Activated CD4-positive, alpha-beta T cell treated with anti-CD3 and anti-CD28 coated beads, Interleukin-2, amount 50 U/mL, for 24 hours (primary cell): ENCODE measurements at places on chromosomes 12 and 14.

- DNase-seq = no peak
Measured at GRCh38 chr12:21691515-21691914, 33.9 kb upstream of the LDHB start.

DNA sequence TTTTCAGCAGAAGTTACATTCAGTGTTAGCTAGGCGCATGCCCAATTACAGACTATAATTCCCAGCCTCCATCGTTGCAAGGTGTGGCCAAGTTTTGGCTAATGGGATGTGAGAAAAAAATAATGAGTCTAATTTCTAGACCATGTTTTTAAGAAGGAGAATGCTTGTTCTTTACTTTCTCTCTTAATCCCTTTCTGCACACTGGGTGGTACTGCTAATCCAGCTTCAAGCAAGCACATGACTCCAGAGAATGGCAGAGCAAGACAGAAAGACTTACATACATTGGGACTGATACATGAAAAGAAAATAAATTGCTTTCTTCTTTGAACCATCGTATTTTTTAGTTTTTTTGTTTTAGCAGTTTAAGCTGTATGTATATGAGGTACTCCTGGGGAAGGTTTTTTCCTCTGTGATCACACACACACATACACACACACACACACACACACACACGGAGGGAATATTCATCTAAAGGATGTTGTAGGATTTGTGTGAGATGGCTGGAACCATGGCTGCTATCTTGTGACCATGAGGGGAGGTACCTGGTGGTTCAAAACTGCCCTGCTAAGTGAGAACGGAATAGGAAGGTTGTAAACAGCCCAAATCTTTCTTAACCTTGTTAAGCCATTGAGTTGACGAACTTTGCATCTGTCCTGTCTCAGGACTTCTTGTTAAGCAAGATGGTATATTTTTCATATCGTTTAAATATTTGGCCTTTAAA, 34.3 kb upstream of the LTA4H start:
- DNase-seq = no peak

DNA sequence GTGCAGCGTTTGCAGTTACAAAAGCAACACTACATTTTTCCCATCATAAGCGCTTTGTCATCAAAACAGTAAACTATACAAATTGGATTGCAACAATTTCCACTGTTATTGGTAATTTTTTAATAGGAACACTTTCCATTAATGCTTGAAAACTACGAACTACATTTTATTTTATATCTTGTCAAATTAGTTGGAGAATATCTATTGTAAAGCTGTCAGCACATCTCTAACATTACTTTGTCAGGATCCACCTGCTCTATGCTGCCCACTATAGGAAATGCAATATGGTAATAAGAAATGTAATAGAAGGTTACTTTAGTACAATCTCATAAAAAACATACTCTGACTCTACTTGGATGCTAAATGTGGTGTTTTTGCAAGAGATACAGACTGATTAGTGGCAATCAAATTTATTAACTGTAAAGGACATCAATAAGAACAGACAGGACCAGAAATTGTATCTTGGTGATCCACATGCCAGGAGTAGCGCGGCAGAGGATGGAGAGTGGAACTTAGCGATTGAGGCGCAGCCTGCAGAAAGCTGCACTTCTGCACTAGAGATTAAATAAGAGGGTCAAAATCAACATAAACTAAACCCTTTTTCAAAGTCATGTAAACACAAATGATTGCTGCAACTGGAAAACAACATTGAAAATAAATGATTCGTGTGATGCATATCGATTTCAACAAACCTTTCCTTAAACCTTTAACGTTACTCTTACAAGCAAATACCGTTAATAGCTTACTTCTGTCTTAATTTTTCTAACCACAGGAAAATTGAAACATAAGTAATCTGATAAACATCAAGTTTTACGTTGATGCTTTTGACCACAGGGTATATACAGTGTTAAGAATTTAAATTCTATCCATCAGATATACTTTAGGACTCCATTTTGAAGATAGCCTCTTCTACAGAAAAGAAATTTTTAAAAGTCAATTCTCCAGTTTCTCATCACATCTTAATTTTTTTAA, 3.6 kb upstream of the ARID2 start:
- no peak for DNase-seq

GRCh38 chr14:74155287-74155686, 70.5 kb downstream of the LIN52 start:
- DNase-seq = no peak

- no peak for DNase-seq
Measured at GRCh38 chr14:35368139-35368460, 36.4 kb downstream of the NFKBIA start.

DNA sequence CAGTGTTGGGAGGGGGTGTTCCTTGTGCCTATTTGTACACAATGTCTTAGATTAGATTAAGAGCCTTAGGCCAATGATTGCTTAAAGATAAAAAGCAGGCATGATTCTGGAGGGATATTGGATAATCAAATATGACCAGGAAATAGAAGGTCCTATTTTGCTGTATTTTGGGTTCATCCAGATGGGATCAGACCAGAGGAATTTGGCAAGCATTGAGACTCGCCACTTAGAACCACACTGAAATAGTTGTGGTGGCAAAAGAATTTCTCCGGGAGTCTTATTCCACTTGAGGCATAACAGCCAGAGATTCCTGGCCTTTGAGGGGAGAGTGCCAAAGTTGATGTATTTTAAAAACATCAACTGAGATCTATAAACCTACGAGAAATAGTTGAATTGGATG, 327.2 kb downstream of the RAD51B start:
- no peak for DNase-seq

- DNase-seq = no peak
Measured at GRCh38 chr14:36619131-36619530, 36.7 kb upstream of the NKX2-8 start.

DNA sequence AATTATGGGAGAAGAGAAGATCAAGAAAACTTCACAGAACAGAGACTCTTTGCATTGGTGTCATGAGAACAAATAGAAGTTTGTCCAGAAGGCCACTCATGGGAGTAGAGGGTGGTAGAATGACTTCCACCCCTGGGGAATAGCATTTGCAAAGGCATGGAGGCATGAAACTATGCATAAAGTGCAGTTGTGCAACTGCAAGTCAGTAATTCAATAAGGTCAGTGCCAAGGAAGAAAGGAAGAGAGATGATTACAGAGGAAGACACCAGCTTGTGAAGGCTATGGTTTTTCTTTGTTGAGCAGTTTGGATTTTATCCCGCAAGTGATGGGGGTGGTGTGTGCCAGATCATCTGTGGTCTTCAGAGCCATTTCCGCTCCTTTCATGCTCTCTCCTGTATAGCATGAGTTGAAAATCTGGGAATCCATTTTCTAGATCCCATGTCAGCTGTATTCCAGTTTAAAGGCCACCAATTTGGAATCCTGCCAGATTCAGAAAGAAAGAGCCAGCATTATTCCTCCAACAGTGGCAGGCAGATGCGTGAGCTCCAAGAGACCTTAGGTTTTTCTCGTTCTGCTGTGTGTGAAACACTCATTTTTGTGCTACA, 67.6 kb upstream of the GRIN2B start:
- DNase-seq = no peak

DNA sequence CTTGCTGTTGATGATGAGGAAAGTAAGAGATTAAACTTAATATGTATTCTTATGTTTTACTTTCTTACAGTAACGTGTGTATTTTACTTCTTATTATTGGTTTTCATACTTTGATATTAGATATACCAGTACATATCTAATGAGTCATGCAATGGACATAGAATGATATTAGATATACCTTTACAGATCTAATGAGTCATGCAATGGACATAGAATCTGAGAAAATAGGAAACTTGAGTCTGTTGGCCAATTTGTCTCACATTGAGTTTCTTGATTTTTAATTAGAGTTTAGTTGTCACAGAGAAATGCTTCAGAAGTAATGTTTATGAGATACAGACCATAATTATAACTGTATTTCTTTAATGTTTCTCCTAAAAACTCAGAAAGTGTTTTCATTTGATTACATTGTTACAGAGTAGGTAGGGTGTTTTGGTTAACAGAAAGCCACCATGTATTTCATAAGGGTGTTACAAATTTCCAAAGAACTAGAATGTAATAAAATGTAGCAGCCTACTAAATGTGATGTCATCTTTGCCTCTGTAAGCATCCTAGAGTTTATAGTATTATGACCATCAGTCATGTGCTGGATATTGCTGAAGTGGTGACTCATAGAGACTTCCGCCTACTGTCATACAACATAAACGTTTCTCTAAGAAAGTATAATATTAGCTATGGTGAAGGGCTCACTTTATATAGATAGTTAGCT, 3.0 kb downstream of the GAS2L3 start:
- DNase-seq = no peak
